ENCODE measurements at places on chromosomes 5 and 9.
A peak's percentile ranks its signal among the peaks of the same experiment; 100 is the strongest.

GRCh38 chr5:124341066-124341858 is 405.2 kb downstream of the ZNF608 start:
- ATAC-seq, result no peak

- ATAC-seq, result peak; percentile 92
Observed at GRCh38 chr5:119302916-119303897, 52.6 kb upstream of the TNFAIP8 start.

- ATAC-seq, result no peak
Observed at GRCh38 chr9:37163299-37163698, 42.9 kb downstream of the ZCCHC7 start.

- peak; percentile 89 for ATAC-seq
Observed at GRCh38 chr9:27276193-27277030, 20.5 kb downstream of the EQTN start.
